NCI-H69 (cell line): ENCODE measurements at places on chromosomes 6 and 20.
A peak's percentile ranks its signal among the peaks of the same experiment; 100 is the strongest.

DNA sequence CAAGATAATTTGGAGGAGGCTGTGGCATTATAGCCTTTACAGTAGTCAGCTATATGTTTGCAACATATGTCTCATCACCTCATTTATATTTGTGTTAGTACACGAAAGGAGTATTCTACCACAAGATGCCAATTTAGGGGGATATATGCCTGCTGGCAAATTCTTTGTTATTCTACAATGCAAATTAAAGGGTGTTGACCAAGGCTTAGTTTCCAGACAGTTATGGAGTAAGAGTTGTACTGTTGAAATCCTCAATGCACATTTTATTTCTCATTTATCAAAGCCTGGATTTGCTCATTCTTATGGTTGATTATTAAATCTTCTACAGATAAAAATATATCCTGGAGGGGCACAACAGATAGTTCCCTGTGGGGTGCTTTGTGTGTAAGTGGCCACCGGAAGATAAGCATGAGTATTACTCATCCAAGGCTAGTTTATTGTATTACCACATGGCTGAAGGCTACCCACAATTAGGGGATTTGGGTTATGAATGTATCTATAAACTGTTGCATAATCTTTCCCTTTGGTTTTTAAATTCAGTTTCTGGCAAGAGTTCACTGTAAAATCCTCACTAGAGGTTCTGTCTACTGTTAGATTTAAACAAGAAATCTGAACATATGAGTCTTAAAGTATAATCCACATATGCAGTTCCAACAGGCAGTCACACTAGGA is 9.0 kb downstream of the CST9 start:
- no peak for DNase-seq

- DNase-seq: no peak
These were observed 130.7 kb downstream of the UTRN start for GRCh38 chr6:144415835-144416237.

DNA sequence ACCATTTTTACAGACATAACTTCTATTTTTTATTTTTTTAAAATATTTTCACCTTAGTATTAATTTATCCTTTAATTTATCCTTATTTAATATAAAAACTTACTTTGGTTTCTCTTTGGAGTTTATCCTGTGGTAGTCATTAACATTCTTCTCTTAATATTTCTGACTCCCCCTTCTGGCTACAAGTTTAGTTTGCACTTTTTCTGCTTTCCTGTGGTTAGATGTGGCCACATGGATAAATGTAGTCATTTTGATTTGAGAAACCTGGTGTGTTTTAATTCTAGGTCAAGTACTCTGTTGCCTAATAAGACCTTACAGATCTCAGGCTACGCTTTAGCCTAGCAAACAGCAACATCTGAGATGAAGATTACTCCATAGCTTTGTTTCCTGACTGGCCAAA is 1187.5 kb downstream of the HACE1 start:
- peak; percentile 40 for DNase-seq

GRCh38 chr20:37954190-37954589 is 51.3 kb downstream of the VSTM2L start:
- no peak for DNase-seq

GRCh38 chr20:44075191-44075949 is 111.6 kb downstream of the JPH2 start:
- no peak for DNase-seq

GRCh38 chr6:47134476-47135189 is 92.5 kb upstream of the ADGRF1 start:
- DNase-seq: peak; percentile 99

DNA sequence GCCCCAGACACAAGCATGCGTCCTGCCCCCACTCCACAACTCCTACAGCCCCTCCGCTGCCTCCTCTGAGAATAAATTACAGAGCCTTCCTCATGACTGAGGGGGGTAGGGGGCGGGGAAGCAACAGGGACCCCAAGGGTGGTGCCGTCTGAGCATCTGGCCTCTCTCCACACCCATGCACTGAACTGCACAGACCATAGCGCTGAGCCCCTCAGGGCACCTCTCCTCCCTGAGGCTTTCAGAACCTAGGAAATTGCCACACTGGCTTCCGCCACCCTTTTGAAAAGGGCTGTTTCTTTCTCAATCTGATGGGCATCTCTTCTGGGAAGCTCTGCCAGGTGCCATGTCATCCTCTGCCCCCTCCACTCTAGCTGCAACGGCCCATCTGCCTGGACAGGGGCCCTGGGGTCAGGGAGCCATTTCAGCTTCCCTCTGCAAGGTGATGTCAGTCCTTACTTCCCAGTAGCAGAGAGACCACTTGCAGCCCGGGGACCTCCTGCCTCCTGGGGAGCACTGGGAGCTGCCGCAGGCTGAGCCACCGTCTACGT is 2.5 kb downstream of the CST7 start:
- peak; percentile 81 for DNase-seq

DNA sequence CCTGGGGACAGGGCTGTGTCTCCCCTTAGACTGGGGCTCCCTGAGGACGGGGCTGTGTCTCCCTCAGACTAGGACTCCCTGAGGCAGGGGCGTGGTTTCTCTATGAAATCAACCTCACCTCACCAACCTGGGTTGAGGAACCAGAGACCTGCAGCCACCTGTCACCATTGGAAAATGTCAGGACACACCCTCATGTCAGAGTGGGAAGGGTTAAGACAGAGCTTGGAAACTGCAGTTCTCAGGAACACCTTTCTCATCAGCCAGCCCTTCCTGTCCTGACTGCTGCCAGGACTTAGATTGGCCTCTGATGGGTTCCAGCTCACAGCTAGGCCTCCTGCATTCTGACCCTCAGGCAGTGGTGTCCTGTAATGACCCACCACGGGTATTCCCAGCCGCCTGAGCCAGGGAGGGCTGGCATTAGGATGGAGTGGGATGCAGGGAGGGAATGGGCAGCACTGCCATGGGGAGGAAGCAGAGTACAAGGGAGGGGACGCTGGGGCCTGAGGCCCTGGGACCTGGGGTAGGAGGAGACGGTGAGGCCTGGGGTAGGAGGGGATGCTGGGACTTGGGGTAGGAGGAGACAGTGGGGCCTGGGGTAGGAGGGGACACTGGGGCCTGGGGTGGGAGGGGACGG is 76.3 kb downstream of the MRPL14 start:
- DNase-seq: no peak

- DNase-seq: no peak
These were observed 13.4 kb downstream of the ZNF335 start for GRCh38 chr20:45958593-45958992.

GRCh38 chr6:162615016-162615705 is 112.4 kb downstream of the PRKN start:
- DNase-seq: peak; percentile 45

GRCh38 chr6:23940466-23940865 is 185.5 kb upstream of the NRSN1 start:
- DNase-seq: no peak

DNA sequence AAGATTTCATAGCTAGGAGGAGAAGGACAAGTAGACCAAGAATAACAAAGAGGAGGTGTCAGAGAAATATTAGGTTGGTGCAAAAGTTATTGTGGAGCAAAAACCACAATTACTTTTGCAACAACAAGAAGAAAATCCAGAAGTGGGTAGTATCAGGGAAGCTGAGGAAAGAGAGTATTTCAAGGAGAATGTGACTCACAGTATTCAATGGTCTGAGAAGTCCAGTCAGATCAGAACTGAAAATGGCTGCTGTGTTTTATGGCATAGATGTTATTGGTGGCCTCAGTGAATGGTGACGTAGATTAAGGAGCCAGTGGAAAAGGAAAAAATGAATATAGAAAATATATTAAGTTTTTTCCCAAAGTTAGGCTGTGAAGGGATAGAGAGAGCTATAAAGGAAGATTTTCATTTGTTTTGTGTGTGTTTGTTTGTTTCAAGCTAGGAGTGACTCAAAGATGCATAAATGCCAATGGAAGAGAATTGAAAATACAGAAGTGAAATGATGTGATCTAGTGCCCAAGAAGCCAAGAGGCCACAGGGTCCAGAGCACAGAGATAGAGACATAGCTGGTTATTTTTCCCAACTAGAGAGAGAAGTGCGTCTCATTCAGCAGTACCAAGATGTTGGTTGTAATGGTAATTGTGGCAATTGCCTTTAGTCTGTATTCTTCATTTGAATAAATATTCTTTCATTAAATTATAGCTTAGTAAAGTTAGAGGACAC is 112.8 kb downstream of the ADTRP start:
- DNase-seq: no peak

GRCh38 chr6:145080651-145081050 is 654.7 kb downstream of the EPM2A start:
- no peak for DNase-seq

GRCh38 chr6:34791701-34792604 is at the start of gene BLTP3A:
Gene BLTP3A, plus strand, starts transcription at chr6:34792083. Its CDS starts 168 bp downstream, at chr6:34792251.
- peak; percentile 96 for DNase-seq

- DNase-seq: peak; percentile 71
These were observed 287.6 kb downstream of the PHF3 start for GRCh38 chr6:63923139-63923739.

- DNase-seq: no peak
These were observed 31.8 kb downstream of the CNKSR3 start for GRCh38 chr6:154478701-154479060.

- DNase-seq: no peak
These were observed 20.7 kb upstream of the SRC start for GRCh38 chr20:37325206-37325605.

DNA sequence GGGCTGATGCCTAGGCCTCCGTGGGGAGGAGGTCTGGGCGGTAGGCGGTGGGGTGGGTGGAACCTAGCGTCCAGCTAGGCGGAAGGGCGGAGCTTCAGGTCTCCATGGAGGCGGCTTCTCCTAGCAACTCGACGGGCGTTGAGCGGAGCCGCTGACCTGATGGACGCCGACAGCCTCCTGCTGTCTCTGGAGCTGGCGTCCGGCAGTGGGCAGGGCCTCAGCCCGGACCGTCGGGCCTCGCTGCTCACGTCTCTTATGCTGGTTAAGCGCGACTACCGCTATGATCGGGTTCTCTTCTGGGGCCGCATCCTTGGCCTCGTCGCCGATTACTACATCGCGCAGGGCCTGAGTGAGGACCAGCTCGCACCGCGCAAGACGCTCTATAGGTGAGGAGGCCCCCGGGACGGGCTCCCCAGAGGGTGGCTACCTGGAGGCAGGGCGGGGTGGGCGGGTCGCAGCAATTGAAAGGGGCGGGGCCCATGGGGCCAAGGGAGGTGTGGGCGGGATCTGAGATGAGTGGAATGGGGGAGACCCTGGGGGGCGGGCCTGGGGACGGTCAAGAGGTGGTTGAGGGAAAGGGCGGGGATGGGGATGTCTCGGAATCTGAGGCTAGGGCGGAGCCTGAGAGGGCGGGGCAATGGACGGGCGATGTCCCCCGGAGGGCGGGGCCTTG is at the start of gene RSPH9:
Gene RSPH9 (plus strand): TSS at position 97 of the 673 bp plus-strand sequence. CDS start 63 bp downstream, at position 160.
- DNase-seq: peak; percentile 77

DNA sequence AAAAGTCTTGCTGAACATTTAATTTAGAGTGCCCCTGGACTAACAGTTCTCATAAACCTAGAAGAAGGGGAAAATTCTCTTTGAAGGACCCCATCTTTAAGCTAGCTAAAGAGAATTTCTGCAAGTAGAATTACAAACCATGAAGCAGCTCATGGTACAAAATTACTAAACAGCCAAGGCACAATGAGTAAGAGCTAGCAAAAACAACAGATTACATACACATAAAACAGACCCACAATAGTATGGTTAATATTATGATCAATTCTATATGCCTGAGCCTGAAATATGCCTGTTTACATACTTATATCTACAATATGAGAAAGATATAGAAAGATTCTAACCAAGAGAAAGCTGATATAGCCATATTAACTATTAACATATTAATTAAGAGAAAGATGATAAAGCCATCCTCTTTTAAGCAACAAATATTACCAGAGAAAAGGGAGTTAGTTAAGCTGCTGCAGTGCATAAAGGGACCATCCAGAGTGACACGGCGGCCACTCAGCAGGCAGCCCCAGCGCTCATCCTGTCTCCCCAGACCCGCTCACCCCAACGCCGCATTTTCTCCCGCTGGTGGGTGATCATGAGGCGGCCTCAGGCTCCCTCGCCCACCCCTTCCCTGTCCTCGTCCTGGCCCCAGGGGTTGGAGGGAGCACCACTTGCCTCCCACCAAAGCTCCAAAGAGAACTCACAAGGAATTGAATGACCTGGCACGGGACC is 98.4 kb upstream of the CARMIL1 start:
- DNase-seq: no peak

DNA sequence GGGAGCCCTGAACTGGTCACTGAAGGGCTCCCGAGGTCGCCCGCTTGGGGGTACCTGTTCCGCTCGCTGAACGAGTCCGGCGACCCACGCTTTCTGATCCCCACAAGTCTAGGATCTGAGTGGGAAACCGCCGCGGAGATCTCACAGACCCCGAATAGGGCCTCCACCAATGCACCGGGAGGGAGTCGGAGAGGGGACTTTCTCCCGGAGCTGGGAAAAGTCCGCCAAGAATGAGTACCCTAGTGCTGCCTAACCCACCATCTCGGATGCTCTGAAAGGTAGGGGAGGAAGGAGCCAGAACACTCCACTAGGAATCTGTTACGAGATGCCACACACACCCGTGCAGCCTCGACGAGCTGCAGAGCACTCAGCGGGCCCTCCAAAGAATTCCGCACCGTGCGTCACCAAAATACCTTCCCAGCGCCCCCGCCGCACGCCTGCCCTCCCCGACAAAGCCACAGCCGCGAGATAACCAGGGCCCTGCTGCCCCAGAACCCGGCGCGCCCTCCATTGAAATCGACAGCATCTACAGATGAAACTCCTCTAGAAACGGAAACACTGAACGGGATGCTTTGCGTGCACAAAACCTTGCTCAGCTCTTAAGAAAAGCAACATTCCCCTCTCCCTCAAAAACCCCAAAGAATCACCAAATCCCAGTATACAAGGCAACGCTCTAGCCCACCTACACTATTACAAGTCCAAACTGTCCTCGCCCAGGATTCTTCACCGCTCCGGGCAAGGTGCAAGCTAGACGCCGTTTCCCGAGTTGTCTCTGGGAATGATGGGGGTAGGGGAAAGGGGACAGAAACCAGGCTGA is 686 bp downstream of the COL12A1 start:
- DNase-seq: peak; percentile 55

DNA sequence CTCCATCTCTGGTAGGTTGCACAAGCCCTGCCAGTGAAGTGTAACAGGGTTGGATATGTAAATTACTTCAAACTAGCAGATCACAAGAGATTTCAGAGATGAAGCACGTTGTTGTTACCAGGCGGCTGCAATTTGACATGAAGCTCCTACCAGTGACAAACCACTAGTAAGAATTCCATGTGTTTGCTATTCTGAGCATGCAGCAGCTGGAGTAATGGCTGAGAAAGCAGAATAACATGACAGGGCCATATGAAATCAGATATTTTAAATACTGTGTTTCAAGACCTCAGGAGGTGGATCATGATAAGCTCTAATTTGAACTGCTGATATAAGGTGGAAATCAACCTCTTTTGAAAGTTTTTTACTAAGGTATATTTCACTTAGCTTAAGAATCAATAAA is 11.4 kb downstream of the RIN2 start:
- DNase-seq: no peak

GRCh38 chr6:114055349-114055748 is 84.4 kb upstream of the HDAC2 start:
- DNase-seq: peak; percentile 46
